Activated CD8-positive, alpha-beta T cell treated with anti-CD3 and anti-CD28 coated beads for 36 hours (primary cell): ENCODE measurements at places on chromosomes 16 and 17. TPM values are rescaled to one million over a fixed set of nuclear protein-coding genes. Genes with fewer than 3 reads are reported as not detected.

DNA sequence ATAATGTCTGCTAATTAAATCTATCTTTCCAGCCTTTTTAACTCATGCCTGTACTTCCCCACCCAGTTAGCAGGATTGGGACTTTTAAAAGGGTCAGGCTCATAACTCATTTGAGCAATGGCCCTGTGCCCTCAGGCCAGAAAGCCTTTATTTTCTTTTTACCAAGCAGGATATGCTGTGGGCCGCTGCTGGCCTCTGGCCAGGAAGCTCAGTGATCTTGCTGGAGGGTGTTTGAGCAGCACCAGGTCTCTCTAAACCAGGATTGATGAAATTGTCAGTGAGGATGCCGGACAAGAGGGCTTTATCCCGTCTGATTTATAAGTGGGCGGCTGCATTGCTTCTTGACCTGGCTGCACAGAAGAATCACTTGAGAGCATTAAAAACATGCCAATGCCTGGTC, 187.8 kb downstream of the RAB11FIP4 start:
- no peak overlapping the region for H3K4me3 ChIP-seq
- H3K4me1 ChIP-seq = peaks cover 5% of the 10 kb centered on the region
- no peak for DNase-seq
- H3K36me3 ChIP-seq = no peaks in the 10 kb centered on the region
- no peaks in the 10 kb centered on the region for H3K27me3 ChIP-seq

DNA sequence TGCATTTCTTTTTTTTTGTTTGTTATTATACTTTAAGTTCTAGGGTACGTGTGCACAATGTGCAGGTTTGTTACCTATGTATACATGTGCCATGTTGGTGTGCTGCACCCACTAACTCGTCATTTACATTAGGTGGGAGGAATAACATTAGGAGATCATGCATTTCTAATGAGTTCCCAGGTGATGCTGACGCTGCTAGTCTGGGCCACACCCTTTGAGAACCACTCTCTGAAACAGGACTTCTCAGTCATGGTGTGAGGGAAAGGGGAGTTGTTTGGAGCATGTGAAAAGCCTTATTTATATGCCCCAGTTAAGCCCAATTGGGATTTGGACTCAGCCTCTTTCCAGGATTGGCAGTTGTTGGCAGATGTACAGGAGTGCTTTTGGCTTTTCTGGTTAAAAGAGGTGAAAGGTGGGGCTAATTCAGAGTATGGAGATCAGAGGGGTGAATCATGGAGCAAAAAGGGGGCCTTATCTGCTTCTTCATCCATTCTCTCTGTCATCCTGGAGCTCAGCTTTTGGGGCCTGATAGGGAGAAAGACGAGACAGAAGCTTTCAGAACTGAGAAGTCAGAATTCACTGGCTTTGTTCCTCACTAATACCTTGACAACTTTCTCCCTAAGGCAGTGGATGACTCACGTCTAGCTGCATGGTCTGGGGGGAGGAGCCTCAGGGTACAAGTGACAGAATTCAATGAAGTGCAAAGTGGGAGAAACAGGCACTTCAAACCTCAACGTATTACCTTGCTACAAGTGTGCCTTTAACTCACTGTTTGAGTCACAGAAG, 180.0 kb upstream of the CACNG3 start:
- no peak overlapping the region for H3K4me3 ChIP-seq
- no peaks in the 10 kb centered on the region for H3K27me3 ChIP-seq
- DNase-seq = peak; percentile 32
- H3K36me3 ChIP-seq = peaks cover 3% of the 10 kb centered on the region

GRCh38 chr16:72002619-72003018, 2.4 kb upstream of the PKD1L3 start:
- no peak for DNase-seq
- no peak overlapping the region for H3K27ac ChIP-seq
- no peaks in the 10 kb centered on the region for H3K36me3 ChIP-seq
- H3K4me3 ChIP-seq = no peak overlapping the region

DNA sequence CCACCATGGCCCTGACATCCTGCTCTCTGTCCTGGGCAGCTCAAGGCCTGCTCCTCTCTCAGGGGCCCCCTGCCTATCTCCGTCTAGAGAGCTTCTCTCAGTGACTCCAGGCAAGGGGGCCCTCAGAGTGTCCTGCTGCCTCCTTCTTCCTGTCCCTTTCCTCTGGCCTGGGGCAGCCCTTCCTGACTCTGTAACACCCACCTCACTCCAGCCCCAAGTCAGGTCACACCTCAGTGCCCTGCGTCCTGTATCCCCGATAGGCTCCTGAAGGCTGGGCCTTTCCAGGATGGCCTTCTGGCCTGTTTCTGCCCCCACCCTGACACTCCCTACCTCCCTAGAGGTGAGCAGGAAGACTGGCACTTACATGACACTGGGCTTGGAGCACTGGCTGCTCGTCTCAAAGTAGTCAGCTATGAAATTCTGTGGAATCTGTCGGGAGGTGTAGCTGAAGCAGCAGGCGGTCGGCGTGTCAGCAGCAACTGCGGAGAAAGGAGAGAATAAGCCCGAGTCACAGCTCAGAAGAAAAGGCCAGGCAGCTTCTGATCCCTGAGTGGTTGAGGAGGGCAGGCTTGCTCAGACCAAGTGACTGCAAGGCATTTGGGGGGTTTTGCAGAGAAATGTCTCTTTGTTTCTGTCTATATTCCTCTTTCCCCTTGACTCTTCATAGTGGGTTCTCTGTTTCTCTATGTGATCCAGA, 976 bp downstream of the CCL3L1 start:
- DNase-seq = no peak
- peaks cover 3% of the 10 kb centered on the region for H3K27me3 ChIP-seq
- no peaks in the 10 kb centered on the region for H3K36me3 ChIP-seq
- peak overlapping the region; percentile 52 for H3K4me3 ChIP-seq
- H3K27ac ChIP-seq = peak overlapping the region; percentile 74

GRCh38 chr17:50785946-50786570, 18.7 kb upstream of the ANKRD40CL start:
- H3K36me3 ChIP-seq = no peaks in the 10 kb centered on the region
- no peak overlapping the region for H3K27ac ChIP-seq
- DNase-seq = no peak
- H3K4me1 ChIP-seq = peaks cover 11% of the 10 kb centered on the region

The ZNF75A gene
- 21.2 TPM for total RNA-seq

- H3K4me1 ChIP-seq = peaks cover 2% of the 10 kb centered on the region
- H3K27ac ChIP-seq = no peak overlapping the region
- H3K27me3 ChIP-seq = peaks cover 10% of the 10 kb centered on the region
- no peak for DNase-seq
Observed at GRCh38 chr17:44297975-44298374, 10.4 kb upstream of the RUNDC3A start.
